ENCODE measurements at places on chromosomes 2 and 18.
A peak's percentile ranks its signal among the peaks of the same experiment; 100 is the strongest.

- DNase-seq, result no peak
These were observed 9.6 kb upstream of the ITPRIPL1 start for GRCh38 chr2:96315400-96316071.

GRCh38 chr2:42908518-42909200 is 116.3 kb upstream of the HAAO start:
- DNase-seq, result no peak

DNA sequence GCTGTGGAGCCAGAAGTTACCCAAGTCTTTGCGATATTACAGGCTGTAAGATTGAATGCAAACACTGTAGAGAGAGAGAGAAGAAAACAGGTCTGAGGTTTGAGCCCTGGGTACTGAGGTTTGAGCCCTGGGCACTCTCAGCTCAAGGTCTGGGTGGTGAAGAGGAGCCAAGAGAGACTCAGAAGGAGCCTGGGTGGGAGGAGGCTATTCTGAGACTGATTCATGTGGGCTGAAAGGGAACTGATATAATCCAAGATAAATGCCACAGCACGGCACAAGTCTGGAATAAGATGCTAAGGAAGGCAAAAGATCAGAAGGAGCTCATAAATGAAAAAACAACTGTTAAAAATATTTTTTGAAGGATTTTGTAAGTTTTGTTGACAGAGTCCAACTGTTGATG is 407.6 kb upstream of the HS6ST1 start:
- no peak for DNase-seq

DNA sequence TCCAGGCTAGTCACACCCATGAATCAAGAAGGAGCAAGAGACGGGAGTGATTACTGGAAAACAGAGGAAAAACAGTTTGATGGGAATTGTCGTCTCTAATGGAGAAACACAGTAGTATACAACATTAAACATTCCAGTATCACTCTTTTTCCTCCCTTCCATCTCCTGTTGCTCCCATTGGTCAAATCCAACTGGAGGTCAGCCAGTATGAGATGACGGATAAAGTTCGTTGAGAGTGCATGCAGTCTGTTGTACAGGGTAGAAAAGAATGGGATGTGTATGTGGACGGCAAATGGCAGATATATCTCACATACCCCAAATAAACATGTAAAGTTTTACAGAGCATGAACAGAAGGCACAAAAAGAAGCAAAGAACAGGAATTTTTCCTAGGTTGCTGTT is 221.9 kb upstream of the TNP1 start:
- no peak for DNase-seq

DNA sequence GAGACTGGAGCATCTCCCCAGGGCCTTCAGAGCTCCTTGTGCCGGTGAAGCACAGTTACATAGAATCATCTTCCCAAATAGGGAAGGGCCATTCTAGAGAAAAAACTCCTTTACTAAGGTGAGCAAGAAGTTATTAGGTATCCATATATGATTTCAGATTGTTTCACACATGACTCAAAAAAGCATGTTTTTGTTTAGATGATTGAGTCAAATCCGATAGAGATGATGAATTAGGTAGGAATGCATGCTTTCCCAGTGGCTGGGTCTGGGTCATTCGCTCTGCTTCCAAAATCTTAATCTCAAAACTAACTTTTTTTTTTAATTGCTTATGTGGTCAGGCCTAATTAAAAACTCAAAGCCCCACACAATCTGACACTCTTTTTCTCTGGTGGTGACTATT is 3.8 kb downstream of the NT5C1B start:
- no peak for DNase-seq

DNA sequence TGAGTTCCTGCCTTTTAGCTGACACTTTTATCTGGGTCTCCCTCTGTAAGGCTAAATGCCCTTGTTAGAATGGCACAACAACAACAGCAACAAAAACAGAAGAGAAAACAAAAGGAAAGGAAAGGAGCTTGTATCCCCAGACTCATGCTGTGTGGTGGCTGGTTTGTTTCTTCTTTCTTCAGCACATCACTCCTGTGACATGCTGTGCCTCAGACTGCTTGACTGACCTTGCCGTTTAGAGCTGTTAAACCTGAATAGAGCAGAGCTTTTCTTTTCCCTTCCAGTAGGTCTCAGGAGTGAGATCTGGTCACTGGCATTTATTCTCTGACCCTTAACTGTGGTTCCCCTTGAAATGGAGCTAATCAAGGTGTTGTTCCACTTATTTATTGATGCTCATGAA is 18.9 kb downstream of the GALNT13 start:
- DNase-seq, result peak; percentile 64

GRCh38 chr2:171553858-171554257 is 31.6 kb downstream of the CYBRD1 start:
- DNase-seq, result peak; percentile 61

- DNase-seq, result no peak
These were observed 140.9 kb upstream of the MYCN start for GRCh38 chr2:15799432-15799827.

GRCh38 chr2:234914371-234915154 is 37.3 kb upstream of the SH3BP4 start:
- no peak for DNase-seq

GRCh38 chr2:237693291-237693994 is 66.1 kb downstream of the LRRFIP1 start:
- DNase-seq, result no peak

DNA sequence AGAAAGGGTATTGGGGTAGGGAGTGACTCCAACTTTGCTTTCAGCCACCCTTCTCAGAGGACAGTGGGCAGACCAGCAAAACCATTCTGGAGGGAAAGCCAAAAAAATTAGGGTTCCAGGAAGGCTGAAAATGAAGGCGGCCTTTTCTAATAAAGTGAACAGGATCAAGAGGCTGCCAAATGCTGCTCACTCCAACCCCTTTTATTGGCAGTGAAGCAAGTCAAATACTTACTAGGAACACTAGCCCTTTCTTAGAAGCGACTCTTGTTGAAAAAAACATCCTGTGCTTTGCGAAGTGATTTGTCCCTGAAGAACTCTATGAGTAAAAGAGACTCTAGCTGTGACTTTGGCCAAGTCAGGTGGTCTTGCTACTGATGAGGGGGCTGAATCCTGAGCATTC is 83.6 kb upstream of the CYP1B1 start:
- no peak for DNase-seq

GRCh38 chr2:54079331-54079730 is 36.1 kb upstream of the ACYP2 start:
- no peak for DNase-seq

- DNase-seq, result no peak
These were observed 49.1 kb upstream of the HS6ST1 start for GRCh38 chr2:128367601-128368359.

GRCh38 chr2:201233192-201233811 is 27.0 kb upstream of the CASP8 start:
- DNase-seq, result no peak

GRCh38 chr2:118246079-118246478 is 157.8 kb downstream of the INSIG2 start:
- no peak for DNase-seq

DNA sequence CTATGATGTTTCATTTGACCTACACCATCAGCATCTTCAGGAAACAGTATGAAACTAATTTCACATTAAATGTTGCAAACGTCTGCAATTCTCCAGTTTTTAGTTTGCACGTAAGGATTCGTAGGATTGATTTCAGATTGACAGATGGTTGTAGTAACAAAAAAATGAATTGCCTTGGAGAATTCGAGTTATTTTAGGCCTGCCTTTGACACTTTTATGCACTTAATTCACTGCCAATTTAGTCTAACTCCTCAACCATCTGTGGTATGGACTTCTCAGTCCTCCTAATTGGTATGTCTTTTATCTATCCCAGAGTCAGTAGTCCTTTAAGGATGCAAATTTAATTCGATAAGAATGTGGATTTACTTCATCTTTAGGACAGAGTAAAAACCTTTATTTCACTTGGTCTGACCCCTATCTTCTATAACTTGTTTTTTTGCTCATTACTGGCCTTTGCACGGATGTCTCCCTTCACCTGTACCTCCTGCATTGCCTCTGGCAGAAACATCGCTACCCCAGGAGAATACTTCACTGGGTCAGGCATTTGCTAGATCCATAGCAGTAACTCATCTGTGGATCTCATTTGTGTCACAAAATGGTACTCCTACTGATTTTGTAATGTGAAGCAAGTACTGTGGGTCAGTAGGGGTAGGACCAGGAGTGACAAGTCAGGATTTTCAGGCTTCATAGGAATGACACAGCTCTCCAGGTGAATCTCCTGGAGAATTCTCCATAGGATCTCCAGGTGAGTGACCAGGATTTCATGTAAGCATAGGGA is 3.9 kb downstream of the RPL37A start:
- no peak for DNase-seq

DNA sequence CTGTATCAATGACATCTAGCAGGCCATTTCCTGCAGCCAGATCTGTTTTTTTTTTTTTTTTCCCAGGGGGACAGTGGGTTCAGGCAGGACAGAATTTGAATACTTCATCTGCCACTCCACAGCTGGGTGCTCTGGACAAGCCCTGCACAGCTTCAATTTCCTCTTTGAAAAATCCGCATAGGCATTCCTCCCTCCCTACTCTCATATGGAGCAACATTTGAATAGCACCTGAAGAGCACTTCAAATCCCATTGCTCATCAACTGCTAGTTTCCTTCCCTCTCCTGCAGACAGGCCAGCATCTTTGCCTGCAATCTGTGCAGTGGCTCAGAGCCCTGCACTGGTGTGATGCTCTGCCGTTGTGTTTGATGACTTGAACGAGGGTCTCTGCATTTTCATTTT is 326.3 kb downstream of the TSN start:
- no peak for DNase-seq

DNA sequence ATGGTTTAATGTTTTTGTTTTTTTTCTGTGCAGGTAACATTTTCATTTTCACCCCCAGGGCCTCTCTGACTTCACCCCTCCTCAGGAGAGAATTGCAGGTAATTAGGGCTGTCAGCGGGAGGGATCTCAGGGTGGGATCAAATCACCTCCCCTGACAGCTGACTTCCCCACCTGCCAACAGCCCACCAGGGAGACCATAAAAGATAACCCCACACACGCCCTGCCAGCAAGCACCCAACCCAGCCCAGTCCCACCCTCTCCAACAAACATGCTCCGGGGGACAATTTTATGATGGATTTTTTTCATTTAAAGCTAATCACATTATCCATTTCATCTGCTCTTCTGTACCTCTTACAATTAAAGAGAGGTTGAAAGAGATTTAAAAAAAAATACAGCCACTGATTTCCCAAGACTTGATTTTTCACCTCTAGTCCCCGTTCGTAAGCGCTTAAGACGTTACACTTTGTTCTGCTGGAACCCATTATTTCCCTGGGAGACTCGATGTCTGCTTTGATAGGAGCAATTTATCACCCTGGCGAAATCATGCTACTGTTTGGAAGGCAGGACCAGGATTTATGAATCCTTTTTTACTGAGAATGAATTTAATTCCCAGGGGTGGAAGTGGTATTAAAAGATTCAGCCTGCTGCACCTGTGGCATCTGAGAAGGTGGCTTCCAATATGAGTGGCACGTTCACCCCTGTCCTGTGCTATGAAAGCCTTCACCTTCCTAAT is 232.9 kb upstream of the ID2 start:
- no peak for DNase-seq

- DNase-seq, result no peak
These were observed 50.6 kb downstream of the TTC21B start for GRCh38 chr2:165902934-165903333.

DNA sequence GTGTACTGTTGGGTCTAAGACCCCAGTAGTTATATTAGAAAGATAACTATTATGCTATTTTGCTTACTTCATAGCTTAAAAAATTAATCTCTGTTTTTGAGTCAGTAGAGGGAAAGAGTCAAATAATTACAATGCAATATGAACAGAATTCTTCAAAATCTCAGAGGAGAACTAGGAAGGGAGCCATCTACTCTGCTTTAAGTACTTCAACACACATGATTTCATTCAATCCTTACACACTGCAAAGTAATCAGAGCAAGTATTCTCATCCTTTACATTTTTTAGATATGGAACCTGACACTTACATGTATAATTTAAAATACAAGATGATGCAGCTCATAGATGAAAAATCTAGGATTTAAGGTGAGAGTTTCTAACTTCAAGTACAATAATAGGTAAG is 27.7 kb downstream of the COL5A2 start:
- no peak for DNase-seq

- no peak for DNase-seq
These were observed 204.3 kb downstream of the SNTG2 start for GRCh38 chr2:1154710-1155594.

DNA sequence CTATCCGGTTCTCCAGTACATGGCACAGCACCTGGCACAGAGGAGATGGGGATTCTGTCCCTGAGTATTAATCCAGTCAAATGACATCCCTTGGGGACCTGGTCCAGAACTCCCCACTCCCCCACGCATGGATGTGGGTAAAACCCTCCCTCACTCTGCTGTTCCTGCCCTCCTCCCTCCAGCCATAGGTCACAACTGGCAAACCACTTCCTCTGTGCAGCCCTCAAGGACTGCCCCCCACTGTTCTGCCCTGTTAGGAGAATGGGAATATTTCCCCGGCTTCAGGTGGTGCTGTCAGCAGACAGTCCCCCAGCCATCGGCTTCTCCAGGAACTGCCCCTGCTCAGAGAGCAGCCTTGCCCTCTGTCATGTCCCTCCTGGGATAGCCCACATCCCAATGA is 1.5 kb upstream of the TFCP2L1 start:
- no peak for DNase-seq

DNA sequence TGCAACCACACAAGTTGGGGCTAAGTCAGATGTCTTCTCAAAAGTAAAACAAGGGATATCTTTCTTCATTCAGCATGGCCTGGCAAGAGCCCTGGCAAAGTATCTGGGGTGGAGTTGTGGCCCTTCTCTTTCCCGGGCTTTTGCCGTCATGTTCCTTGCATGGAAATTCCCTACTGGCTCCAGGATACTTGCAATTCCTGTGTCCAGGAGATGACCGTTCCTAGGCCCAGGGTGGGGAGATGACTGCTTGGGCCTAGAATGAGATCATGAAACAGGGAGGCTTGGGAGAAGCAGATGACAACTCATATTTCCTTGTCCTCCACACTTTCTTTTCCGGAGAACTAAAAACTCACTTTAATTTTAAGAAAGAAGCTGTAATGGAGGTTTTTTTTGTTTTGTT is 60.9 kb downstream of the TGIF1 start:
- no peak for DNase-seq

GRCh38 chr2:215367662-215368492 is 56.0 kb downstream of the ATIC start:
- no peak for DNase-seq

DNA sequence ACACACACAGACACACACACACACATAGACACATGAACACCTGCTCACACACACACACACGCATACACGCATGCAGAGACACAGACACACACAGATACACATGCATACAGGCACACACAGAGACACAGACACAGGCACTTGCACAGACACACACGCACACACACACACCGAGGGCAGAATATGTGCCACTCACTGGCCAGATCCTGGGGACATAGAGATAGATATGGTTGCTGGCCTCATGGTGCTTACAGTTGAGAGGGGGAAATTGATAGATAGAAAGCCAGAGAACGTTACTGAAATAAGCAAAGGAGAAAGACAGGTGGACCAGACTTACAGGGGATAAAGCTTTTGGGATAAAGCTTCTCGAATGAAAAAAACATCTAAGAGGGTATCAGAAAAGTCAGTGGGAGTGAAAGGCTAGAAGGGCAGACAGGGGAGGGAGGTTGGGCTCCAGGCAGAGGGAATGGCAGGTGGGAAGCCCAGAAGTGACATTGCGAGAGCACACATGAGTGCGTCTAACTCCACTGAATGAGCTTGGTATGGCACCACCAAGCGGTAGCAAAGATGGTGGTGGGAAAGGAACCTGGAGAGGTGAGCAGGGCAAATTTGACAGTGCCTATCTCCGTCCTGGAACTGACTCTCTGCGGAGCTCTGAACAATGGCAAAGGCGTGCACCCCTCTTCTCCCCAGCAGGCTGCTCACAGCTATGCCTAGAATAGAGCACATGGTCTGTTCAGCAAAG is 390.1 kb upstream of the TRIB2 start:
- DNase-seq, result peak; percentile 17
